SK-MEL-5 (cell line): ENCODE measurements at places on chromosomes 6 and 20. TPM values are rescaled to one million over a fixed set of nuclear protein-coding genes. Genes with fewer than 3 reads are reported as not detected.

SLCO4A1 gene
- total RNA-seq: 48.1 and 53.5 TPM in 2 replicates

ADGRF5 gene
- 0.16 and 0.29 TPM in 2 replicates for total RNA-seq

SUPT3H gene
- total RNA-seq: 6.4 and 8.9 TPM in 2 replicates

PDYN gene
- not detected in 2 replicates for total RNA-seq

DNA sequence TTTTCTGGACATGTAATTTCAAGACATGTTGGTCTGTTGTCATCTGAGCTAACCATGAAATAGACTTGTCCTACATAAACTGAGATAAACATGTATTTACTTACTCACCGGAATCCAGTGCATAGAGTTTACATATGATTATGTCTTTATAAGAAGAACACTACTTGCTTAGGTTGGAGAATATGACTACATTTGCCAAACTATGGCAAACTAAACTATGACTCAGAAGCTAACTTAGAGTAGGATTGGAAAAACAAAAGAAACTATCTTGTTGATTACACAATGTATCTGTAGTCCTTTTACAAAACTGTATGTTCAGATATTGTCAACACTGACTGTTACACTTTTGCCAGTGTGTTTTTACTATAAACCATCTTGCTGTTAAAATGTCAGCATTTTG is 113.3 kb downstream of the CRYBG1 start:
- DNase-seq: no peak

GRCh38 chr6:34526992-34527728 is 29.0 kb downstream of the SPDEF start:
- DNase-seq: peak; percentile 88

GRCh38 chr20:62119591-62120364 is 2.5 kb upstream of the LSM14B start:
- DNase-seq: no peak

DNA sequence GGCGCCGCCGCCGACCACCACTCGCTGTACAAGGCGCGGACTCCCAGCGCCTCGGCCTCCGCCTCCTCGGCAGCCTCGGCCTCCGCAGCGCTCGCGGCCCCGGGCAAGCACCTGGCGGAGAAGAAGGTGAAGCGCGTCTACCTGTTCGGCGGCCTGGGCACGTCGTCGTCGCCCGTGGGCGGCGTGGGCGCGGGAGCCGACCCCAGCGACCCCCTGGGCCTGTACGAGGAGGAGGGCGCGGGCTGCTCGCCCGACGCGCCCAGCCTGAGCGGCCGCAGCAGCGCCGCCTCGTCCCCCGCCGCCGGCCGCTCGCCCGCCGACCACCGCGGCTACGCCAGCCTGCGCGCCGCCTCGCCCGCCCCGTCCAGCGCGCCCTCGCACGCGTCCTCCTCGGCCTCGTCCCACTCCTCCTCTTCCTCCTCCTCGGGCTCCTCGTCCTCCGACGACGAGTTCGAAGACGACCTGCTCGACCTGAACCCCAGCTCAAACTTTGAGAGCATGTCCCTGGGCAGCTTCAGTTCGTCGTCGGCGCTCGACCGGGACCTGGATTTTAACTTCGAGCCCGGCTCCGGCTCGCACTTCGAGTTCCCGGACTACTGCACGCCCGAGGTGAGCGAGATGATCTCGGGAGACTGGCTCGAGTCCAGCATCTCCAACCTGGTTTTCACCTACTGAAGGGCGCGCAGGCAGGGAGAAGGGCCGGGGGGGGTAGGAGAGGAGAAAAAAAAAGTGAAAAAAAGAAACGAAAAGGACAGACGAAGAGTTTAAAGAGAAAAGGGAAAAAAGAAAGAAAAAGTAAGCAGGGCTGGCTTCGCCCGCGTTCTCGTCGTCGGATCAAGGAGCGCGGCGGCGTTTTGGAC is 2.0 kb downstream of the SOX4 start:
- peak; percentile 26 for DNase-seq

DNA sequence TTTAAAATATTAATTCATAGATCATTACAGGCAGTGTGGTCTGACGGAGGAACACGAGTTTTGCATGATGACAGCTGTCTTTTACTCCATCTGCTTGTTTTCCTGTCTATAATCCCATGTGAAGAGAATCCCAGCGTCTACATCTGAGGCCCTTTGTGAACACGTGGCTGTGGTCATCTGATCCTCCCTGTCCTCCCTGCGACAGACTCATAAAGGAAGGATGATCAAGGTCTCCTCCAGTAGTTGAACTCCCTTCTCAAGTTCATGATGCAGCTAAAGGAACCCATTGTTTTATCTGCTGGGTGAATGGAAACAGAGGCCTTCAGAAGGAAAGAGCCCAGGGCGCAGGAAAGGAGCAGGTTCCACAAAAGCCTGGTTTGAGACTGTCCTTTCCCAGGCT is 435.8 kb upstream of the JARID2 start:
- DNase-seq: peak; percentile 100

DNA sequence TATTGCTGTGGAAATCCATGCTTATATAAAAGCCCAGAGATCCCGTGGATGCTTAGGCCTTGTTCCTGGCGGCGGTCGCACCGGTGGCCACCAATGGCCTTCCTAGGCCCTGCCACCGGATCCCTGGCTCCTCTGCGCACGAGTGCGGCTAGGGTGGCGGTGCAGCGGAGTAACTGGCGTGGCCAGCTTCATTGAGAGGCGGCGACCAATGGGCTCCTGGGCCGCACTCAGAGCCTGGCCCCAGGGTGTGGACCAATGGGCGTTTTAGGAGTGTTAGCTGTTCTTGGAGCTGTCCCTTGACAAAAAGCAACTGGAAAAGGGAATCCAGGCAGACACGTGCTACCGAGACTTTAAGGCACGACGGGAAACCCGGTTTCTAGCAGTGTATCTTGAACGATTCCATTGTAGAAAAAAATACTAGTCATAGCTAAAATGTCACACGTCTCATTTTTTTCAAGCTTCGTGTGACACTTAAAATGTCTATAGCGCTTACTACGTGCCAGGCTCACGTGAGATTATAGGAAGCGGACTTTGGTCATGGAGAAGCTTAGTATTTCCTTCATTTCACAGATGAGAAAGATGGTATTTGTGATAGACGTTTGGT is 1.7 kb downstream of the AMD1 start:
- peak; percentile 86 for DNase-seq

DNA sequence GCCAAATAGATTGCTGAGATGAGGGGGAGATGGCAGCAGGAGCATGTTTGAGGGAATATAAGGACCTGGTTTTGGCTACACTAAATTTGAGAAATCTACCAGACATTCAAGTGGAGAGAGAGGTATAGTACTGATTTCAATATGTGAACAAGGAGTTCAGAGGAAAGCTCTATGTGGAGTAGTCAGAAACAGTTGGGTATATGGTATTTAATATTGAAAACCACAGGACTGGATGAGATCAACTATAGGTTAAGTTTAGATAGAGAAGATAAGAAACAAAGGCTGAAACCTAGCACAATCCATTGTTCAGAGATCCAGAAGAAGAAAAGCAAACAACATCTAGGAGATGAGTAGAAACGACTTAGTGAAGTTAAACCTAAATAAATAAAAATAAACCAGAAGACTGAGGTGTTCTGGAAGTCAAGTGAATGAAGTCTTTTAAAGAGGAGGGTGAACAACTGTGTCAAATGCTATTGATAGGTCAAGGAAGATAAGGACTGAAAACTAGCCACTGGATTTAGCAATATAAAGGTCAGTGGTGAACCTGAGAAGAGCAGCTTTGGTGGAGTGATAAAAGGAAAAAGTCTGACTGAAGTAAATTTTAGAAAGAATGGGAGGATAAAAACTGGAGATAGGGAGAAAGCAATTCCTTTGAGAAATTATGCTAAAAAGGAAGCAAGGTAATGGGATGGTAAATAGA is 121.2 kb upstream of the RUNX2 start:
- DNase-seq: no peak

DNA sequence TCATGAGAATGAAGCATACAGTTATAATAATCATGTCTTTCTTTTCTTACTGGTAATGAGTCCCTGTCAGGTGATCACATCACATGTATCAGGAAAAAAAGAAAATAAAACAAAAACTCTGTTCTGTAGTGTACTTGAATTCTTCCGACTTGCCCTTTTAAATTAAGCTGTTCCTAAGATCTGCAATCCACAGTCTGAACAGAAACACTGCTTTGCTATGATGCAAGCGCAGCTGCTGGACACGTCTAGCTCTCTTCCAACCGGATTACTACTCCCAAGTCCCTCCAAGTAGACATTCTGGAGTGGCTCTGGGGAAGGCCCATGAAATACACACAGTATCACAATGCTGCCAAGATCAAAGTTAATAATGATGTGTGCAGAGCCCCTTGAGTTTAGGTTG is 83.7 kb downstream of the FYN start:
- DNase-seq: peak; percentile 95

- no peak for DNase-seq
Observed at GRCh38 chr6:153162646-153163045, 31.6 kb upstream of the RGS17 start.
